Stimulated activated CD8-positive, alpha-beta memory T cell treated with anti-CD3 and anti-CD28 coated beads, Interleukin-4, amount 100 ng/mL, for 1 hour (primary cell): ENCODE measurements at places on chromosomes 1 and 21.

DNA sequence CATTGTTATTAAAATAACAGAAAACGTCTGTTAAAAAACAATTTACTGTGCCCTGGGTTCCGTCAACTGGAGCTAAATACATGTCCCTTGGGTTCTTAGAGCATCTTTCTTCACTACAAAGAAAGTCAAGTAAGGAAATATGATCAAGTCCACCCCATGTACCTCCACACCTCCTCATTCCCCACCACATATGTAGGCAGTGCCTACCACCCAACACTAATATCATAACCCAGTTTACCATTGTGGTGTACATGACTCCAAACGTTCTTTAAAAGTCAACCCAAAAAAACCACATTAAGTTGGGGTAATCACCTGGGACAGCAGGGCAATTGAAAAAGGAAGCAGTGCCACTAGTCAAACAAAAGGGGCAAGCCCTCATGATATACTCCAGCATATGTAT, 7.8 kb upstream of the LRRC52 start:
- no peak for DNase-seq

GRCh38 chr1:1630191-1630964, 1.6 kb upstream of the MMP23B start:
- peak; percentile 92 for DNase-seq

- no peak for DNase-seq
These were observed 8.5 kb downstream of the MAP3K6 start for GRCh38 chr1:27358038-27358927.

DNA sequence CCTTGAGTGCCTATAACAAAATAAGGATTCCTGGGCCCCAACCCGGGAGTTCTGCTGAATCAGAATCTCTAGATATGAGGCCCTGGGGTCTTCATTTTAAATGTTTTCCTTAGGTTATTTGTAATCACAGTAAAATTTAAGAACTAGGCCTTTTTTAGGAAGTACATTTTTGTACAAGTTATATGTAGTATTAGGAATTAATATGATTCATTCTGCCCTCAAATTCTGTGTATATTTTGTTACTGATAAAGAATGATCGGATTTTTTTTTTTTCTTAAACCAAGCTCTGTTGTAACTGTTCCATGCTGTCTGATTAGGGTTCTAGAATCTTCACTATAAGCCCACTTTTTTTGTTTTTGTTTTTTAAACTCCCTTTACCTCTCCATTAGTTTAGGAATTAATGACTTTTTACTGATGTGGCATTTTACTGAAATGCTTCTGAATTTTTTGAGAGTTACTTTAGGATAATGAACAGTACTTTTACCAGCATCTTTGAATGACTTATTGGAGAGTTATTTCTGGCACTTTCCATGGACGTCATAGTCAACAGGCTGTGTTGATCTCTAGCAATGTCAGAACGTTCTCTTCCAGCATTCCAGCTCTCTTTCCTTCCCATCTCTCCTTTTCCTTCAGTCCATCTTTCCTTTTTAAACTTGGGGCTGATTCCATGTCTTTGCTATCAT, 48.3 kb downstream of the CLIC4 start:
- no peak for DNase-seq

DNA sequence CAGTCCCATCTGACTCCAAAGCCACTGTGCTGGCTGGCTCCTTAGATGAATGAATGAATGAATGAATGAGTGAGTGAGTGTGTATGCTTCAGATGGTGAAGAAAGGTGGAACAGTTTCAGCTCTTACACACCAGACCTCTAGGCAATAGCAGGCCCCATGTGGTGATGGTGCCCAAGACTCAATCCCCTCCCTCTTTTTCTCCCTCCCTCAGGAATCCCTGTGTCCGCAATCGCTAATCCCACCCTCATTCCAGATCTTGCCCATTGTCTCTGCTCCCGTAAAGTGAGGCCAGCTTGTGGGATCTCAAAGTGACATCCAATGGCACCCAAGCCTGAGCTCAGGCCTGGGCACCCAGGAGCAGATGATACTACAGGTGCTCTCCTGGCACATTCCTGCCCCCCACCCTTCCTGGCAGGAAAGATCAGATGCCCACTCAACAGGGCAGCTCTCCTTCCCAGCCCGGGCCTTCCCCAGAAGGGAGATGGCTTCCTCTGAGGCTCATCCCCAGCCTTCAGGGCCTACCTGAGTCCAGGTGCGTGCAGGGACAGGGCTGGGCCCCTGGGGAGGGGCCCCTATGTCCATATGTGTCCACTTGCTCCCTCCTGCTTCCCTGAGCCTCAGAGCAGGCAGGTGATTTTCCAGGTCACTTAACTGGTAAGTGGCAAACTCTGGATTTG, 106.4 kb downstream of the HMGB4 start:
- no peak for DNase-seq

DNA sequence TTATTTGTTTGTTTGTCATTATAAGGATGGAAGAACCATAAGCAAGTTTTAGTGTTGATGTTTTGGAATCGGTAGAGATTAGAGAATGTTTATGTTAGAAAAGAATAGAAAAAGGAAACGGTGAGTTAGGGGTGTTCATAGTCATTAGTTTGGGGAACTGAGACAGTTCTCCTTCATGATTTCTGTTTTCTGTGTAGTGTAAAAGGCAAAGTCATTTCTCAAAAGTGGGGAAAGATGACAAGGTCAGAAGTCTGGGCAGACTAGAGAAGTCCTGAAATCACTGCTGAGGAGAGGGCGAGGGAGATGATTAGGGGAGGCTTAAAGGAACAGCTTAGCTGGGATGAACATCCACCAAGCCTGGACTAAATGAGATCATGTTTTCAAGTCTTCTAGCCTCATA, 498.9 kb downstream of the TTLL7 start:
- DNase-seq: no peak

DNA sequence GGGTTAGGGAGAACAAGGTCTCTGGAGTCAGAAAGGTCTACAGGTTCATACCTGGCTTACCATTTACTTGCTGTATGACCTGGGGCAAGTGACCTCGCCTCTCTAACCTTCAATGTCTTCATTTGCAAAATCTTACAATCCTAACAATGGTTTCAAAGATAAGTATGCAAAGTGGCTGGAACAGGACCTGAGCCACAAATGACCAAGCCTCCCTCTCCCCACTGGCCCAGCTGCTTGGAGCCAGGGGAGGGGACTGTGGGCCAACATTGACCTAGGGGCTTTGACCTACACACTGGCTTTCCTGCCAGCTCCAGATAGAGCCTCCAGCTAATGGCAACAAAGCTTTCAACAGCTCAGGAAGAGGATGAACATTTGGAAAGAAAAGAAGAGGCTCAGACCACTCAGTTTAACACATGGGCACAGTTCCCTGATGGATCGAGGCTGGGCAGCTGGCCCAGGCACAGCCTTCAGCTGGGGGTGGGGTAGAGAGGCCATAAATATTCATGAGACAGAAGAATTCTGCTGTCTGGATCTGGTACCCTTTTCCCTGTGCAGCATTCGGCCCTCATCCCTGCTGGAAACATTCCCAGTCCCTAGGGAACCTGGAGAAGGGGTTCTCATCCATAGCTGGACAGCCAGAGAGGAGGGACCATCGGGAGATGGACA, 12.9 kb downstream of the PTAFR start:
- no peak for DNase-seq

DNA sequence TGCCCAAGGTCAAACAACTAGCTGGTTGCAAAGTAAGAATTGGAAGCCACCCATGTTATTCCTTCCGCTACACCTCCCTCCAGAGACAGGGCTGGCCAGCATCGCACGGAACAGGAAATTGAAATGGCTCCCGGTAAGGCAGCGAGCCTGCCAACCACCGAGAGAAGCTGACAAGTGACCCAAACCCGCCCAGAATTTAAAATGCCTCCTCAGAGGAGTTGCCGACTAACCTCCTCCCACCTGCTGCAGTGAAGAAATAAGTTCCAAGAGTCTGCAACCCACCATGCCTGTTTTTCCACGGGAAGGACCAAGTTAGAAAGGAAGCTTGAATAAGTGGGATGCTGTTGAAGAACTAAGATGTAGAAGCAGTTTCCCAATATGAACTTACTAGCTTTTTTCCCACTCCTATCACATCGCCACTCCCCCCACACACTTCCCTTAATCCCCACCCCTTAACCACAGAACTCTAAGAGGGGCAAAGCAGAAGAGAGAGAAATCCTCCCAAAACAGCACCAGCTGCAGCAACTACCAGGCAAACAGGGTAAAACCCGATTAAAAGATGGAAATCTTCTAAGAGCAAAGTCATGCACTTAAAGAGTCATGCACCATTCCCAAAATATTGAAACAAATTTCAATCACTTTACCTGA, 78.6 kb downstream of the TIAM1 start:
- no peak for DNase-seq

DNA sequence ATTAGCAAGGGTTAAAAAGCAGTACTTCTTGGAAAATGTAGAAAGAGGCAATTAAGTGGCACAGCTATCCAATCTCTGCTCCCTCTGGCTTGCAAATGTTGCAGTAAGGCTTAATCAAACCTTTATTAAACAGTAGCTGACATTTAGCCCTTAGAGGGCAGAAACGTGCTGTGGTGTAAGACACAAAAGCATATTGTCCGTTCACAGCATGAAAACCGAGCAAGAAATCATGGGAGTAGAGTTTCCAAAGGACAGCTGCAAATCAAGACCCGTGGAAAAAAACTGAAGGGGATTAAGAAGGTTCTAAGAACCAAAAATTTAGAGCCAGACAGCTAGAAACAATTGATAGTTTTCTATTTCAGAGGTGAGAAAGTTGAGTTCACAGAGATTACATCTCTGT, 13.1 kb downstream of the ZP4 start:
- DNase-seq: no peak

DNA sequence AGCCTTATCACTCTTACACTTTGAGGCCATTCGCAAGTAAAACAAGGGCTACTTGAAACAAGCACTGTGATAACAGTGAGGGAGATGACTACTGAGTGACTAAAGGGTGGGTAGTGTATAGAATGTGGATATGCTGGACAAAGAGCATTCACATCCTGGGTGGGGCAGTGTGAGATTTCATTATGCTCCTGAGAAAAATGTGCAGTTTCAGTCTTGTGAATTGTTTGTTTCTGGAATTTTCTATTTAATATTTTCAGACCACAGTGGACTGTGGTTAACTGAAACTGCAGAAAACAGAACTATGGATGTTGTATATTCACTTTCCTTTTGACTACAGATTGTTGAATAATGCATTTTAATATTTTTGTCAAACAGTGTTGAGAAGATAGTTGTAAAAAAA, 25.1 kb upstream of the B3GALT2 start:
- no peak for DNase-seq

GRCh38 chr1:214327514-214327913, 46.6 kb downstream of the SMYD2 start:
- no peak for DNase-seq

GRCh38 chr1:176379626-176380339, 83.2 kb upstream of the PAPPA2 start:
- no peak for DNase-seq

DNA sequence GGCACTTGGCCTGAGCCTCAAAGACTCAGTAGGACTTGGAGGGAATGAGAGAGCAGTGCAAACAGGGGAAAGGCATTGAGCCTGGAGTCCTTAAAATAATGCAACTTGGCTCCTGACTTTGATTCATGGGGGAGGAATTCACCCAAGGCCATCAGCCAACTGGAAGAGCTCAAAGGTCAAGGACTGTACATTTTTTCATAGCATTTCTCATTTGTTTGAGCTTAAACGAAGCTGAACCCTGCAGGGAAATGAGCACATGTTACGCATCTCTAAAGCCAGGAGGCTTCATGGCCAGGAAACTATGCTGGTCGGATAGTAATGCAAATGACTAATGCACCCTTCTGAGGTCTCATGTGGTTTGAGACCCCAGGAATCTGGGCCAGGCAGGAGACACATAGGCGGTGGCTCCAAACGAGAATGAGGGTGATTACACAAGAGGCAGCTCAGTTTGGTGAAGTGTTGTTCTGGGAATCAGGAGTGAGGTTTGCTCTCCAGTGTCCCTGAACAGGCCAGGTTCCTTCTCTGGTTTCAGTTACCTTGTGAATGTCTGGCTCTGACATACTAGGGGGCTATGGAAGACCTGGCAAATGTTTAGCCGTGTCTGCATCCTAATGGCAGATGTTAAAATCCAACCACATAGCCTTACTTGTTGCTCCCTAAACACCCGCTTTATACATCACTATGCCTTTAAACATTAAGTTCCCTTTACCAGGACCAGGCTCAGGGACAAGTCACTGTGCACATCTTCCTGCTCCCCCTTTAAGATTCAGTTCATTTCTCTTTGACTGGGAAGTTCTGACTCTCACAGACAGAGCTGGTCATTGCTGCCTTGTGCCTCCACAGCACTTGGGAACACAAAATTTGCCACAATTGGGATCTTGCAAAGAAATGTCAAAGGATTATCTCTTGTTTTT, 503.9 kb upstream of the USP24 start:
- no peak for DNase-seq

DNA sequence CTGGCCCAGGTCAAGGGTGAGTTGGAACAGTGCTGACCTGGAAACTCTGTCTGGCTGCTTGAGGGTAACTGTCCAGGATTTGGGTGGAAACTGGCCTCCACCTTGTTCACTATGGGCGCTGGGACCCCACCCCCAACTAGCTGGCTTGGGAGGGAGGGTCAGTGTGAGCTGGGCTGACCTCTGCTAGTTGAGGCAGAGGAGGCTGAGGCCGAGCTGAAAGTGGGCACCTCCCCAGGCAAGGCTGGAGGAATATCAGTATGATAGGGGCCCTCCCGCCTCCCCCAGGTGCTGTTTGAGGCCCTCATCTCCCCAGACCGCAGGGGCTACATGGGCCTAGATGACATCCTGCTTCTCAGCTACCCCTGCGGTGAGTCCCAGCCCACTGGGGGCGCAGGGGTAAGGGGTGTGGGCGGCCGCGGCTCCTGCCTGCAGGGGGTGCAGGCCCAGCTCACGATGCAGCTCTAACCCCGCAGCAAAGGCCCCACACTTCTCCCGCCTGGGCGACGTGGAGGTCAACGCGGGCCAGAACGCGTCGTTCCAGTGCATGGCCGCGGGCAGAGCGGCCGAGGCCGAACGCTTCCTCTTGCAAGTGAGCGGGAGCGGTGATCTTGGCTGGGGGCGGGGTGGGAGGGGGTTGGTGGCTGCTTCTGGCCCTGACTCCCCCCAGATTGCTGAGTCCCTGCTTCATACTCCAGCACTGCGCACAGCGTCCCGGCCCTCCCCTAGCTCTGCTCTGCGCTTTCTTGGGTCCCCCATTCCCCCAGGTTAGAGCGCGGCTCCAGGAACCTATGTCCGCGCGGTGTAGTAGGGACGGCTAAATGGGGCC, 22.9 kb downstream of the PTPRU start:
- no peak for DNase-seq

- DNase-seq: no peak
These were observed 10.5 kb downstream of the RASSF5 start for GRCh38 chr1:206517784-206518183.

- no peak for DNase-seq
These were observed 99.2 kb downstream of the PSMG1 start for GRCh38 chr21:39084073-39084472.

DNA sequence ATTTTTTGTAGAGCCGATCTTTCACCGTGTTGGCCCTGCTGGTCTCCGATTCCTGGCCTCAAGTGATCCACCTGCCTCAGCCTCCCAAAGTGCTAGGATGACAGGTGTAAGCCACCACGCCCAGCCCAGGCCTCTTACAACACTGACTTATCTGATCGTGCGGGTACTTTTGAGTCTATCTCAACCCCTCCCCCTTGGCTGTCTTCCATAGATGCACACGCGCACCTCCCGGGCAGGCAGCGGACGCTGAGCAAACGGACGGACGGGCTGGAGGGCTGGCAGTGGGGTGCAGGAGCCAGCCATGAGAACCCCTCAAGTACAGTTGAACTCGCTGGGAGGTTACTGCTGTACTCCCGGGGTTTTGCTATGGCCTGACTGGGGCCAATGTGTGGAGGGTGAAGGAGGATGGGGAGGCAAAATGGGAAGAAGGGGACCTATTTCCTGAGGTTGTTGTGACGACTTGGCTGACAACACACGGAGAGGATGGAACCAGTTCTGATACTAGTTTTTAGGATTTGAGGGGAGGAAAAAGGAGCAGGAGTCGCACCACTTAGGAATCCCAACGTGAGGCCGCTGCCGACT, 959 bp downstream of the CD58 start:
- no peak for DNase-seq
